ENCODE measurements at places on chromosomes 12 and 14.

DNA sequence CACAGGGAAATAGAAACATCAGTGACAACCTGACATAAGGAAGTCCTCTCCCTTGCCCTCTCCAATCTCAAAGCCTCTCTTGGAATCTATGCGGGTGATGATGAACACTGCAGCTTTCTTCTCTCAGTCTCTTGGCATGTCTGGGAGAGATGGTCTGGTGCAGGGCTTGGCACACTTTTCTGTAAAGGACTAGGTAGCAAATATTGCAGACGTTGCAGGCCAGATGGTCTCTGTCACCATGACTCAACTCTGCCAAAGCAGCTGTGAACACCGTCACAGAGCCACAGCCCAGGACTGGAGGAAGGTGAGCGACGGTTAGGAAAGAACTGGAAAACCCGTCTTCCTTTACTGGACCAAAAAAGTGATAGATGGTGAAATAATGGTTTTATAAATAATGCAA, 591.0 kb upstream of the TMEM132C start:
- no peak for DNase-seq

GRCh38 chr12:54734196-54734950, 86.2 kb upstream of the DCD start:
- no peak for DNase-seq

GRCh38 chr14:79332504-79333197, 878.7 kb downstream of the DIO2 start:
- no peak for DNase-seq

- no peak for DNase-seq
Observed at GRCh38 chr12:68832504-68832867, 24.5 kb downstream of the MDM2 start.
